Kidney (tissue), 22 donors: ENCODE measurements at places on chromosomes 3 and 15. TPM values are rescaled to one million over a fixed set of nuclear protein-coding genes. Genes with fewer than 3 reads are reported as not detected.

DNA sequence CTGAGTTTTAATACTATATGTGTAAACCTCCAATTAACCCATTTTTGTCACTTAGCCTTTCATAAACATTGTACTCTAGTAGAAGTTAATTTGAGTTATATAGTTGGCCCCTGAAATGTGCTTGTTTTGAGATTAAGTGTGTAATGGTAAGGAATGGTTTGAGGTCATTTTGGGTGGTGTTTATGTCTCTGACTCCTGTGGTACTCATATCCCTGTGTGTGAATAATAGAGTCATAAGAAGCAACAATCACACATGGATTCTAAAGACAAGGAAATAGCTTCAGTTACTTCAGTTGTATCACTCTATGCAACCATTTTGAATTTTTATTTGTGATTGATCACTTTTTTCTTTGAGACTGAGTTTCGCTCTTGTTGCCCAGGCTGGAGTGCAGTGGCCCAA lies 408.5 kb downstream of the MFSD1 start:
- no peak for DNase-seq

- DNase-seq = no peak
These were observed 1.1 kb downstream of the TPRG1 start for GRCh38 chr3:189172668-189173419.

GRCh38 chr3:170724599-170725280 lies 138.9 kb upstream of the SLC7A14 start:
- no peak for DNase-seq

DNA sequence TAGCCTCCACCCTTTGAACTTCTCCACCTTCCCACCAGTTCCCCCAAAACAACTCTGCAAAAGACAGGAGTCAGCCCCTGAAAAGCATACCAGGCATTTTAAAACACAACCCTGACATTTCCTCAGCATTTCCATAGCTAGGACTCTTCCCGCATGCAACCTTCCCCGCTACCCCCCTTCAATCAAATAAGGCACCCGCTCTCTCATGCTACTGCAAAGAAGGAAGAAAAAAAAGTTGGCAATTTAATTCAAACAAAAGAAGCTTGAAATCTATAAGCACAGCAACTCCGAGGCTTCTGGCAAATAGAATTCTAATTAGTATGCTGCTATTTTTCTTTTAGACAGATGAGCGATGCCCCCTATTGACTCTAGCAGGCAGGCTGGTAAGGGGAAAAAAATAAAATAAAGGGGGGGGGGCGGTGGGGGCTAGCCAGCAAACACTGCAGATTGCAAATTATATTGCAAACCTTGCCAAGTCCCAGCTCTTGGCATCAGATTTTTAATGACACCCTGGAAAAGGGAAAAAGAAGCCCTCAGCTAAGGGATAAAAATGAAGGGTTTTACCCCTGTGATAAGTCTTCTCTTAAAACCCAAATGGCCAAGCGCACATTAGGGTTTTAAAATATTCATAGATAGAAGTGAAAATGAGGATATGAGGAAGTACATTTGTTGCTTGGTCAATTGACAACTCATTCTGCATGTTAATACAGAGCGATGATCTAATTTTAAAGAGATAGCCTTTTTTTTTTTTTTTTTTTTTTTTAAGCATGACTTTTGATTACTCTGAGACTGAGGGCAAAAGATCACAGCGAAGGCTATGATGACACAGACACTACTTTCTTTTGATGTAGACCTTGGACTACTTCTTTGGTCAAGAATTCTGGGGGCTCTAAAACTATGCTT lies 255.2 kb downstream of the NR2F2 start:
- no peak for DNase-seq

- peak; percentile 71 for DNase-seq
These were observed 63.0 kb downstream of the VPS8 start for GRCh38 chr3:184874709-184875644.

DNA sequence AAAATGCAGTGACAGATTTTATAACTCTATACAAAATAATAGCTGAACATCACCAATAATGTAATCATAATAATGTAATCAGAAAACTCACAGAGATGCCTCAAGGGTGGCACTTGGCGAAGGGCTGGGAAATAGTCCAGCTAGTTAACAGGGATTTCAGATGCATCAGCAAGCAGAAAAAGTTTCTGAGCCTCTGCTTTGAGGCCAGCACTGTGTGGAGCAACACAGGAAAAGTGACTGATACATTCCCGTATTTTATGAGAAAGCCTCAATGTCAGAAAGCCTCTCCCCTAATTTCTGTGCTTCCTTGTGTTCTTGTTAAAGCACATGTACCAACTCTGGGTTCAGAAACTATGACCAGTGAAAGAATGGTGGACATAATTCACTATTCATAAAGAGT lies 304.8 kb downstream of the VPS13C start:
- no peak for DNase-seq

- DNase-seq = no peak
These were observed 5.2 kb downstream of the CCNL1 start for GRCh38 chr3:157154563-157155330.

DNA sequence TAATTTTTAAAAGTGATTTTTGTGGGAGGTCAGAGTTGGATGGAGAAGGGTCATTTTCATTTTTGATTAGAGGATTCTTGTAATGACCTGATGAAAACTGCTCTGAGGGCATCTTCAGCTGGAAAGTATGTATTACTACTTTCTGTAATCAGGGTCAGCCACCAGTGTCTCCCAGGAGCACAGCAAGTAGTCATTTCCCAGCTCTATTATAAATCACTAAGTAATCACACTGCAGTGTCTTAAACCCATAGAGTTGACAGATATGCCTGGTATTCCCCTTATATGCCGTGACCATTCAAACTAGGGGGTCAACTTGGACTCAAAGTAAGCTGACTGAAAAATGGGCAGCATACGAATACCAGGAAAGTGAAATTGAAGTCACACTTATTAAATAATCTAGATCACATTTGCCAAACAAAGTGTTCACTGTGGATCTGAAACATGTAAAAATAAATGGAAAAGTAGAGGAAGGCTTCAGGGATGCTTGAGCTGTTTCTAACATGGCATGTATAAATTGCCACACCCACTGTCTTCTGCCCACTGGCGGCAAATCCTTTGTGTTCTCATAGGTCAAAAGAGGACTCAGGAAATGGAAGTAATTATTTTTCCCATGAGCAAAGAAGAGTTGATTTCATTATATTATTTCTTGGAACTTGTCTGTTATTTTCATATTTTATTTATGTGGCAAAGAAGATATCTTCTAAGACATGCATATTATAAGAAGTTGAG lies 105.7 kb downstream of the MBNL1 start:
- DNase-seq = no peak

GRCh38 chr3:123310741-123311140 lies 109.0 kb downstream of the SEC22A start:
- DNase-seq = no peak

DNA sequence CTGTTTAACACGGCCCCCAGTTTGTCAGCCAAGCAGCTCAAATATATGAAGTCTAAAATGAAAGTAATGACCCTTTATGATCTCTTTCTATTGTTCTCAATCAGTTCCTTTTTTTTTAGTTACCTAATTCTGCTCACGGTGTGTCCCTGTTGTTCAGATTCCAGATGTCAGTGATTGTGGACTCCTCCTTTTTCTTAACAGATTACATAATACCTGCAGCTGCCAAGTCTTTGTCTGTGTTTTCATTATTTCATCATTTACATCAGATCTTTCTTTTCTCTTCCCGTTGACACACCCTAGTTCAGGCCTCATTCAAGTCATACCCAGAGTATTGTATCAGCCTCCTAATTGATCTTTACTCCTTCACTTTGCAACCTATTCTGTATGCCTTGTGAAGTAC lies 56.1 kb upstream of the SKIL start:
- no peak for DNase-seq

DNA sequence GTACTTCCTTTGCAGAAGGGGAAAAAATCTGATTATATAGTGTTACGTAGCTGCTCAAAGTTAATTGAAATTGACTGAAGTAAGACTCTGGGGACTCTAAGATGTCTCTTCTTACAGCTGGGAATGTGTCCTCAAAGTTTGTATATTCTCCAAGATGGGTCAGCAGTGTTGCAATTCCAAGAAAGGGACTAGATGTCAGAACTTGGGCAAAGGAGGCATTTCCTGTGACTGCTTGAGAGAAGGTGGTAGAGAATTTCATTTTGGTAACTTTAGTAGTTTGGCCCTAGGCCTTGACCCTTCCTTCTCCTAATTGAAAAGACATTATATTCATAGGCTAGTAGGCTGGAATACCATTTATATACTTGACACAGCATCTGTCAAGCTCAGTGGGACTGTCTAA lies 33.9 kb downstream of the PTPRG start:
- peak; percentile 24 for DNase-seq

DNA sequence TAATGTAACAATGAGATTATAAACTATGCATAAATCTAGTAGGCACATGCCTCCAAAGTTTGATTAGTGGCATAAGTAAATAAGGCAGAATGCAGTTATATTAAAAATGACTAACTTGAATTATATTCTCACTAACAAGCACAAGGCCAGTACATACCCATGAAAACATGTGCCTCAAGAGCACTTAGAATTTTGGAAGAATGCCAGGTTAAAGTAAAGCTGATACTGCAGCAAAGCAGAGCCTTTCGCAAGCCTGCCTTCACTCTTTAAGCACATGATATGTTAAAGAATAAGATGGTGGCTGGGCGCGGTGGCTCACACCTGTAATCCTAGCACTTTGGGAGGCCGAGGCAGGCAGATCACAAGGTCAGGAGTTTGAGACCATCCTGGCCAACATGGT lies 49.0 kb downstream of the KBTBD12 start:
- no peak for DNase-seq

DNA sequence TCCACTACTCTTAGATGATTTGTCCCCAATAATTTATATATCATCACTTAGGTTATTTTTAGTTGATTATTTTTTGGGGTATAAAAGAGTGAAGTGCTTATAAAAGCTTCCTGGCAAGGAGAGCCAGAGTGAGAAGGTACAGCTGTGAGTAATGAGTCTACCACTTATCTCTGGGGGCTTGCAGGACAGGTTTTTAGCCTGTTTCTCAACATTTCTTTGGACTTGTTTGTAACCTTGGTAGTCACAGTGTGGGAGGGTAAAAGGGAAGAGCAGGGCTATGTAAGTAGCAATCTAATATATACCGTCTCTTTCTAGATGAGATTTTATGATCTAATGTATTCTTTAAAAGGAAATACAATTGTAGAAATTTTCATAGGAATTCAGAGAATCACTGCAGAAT lies 321.3 kb upstream of the GOLIM4 start:
- DNase-seq = no peak

DNA sequence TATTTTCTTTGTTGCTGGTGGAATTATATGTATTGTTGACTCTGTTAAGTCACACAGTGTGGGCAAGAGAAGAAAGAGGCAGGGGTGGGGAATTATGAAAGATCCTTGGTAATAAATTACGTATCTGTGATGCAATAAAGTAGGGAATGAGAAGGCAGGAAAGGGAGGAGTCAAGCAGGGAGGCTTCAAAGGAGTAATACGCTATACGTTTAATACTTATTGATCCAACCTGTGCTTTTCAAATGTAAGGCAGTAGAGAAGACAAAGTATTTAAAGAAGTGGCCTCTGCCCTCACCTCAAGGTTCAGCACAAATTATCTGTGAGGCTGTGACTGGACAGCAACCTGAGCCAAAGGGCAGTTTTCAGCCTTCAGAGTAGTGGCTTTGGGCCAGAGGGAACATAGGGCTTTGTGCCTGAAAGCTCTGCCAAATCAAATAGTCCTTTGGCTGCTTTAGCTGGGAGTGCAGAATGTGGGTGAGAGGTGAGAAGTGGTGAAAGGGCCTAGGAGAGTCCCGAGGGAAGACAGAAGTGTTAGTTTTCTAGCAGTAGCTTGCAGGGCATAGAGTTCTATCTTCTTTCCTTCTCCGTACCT lies 1.2 kb upstream of the PLIN1 start:
- DNase-seq = peak; percentile 74

- DNase-seq = no peak
These were observed 670 bp upstream of the ISLR start for GRCh38 chr15:74172701-74173379.

DNA sequence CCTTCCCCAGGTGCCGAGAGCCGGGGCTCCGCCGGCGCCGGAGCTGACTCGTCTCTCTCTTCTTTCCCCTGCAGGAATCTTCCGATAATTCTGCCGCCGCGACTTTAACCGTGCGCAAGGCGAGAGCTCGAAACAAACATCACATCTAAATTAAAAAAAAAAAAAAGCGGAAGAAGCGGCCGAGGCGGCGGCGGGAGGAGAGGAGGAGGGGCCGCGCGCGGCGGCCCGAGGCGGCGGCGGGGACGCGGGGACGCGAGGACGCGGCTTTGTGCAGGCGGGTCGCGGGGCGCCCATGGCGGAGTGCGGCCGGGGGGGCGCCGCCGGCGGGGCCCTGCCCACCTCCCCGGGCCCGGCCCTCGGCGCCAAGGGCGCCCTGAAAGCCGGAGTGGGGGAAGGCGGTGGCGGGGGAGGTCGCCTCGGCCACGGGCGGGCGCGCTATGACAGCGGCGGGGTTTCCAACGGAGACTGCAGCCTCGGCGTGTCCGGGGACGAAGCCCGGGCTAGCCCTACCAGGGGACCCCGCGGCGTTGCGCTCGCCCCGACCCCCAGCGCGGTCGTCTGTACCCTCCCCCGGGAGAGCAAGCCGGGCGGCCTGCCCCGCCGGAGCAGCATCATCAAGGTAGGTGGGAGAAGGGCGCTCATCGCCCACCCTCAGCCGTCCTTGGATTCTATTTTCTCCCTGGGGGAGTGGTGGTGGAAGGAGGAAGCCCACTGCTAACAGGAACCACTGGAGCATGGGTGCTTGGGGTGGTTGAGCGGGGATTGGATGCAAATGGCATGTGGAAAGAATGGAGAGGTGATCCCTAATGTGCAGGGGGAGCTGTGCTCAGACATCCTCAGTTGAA lies at the start of gene PLCL2:
PLCL2 (plus strand) TSS at position 208 of the 845 bp plus-strand sequence; CDS start at position 293, 85 bp downstream.
- DNase-seq = peak; percentile 74

- no peak for DNase-seq
These were observed 30.1 kb upstream of the CERS3 start for GRCh38 chr15:100558771-100559254.

GRCh38 chr15:89912145-89912673 lies 543 bp downstream of the ARPIN start:
- DNase-seq = peak; percentile 58

GRCh38 chr15:85578941-85579701 lies 198.7 kb downstream of the AKAP13 start:
- DNase-seq = no peak

Gene MYRIP
- total RNA-seq = 6.6 TPM

Gene FANCD2OS
- total RNA-seq = not detected

Gene CELSR3
- 2.0 TPM for total RNA-seq

Gene GUCA1C
- total RNA-seq = not detected

Gene RHOV
- total RNA-seq = 3.0 TPM

Gene ERICH6
- 0.19 TPM for total RNA-seq

Gene FNDC3B
- 185 TPM for total RNA-seq

Gene SAMD7
- total RNA-seq = not detected

Gene CD96
- total RNA-seq = 9.5 TPM
